HEK293T (cell line): ENCODE measurements at places on chromosomes 6 and 20.

DNA sequence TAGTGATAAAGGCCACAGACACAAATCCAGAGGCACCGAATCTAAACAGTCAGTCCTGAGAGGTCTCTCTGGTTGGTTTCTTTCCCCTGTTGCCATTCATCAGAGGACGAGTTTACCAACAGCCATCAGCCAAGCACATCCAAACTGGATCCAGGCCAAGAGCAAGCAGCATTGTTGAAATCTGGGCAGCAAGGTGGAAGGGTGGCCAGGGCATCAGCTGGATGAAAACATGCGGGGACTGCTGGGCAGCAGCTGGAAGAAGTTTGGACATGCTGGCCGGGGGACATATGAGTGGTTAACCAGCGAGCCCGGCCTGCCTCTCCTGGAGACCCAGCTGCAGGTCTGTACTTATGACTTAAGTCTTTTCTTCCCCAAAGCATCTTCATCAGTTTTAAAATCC is at the start of gene SMIM28:
Gene SMIM28, plus strand, starts transcription at position 62 of the 400 bp plus-strand sequence. Its CDS starts 168 bp downstream, at position 230.
- no peak for DNase-seq

DNA sequence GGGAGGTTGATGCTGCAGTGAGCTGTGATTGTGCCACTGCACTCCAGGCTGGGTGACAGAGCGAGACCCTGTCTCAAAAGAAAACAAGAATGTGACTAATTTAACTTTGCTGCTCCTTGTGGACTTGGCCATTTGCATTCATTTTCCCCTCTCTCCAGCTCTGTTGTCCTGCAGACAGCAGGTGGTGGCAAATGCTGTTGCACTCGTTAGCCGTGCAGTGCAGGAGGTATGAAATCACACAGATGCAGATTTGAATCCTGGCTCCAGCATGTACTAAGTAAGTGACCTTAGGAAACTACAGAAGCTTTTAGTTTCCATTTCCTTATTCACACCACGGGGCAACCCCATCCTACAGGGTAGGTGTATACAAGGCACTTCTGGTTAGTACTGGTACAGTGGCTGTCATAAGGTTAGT is 9.6 kb upstream of the BEND3 start:
- DNase-seq: no peak

DNA sequence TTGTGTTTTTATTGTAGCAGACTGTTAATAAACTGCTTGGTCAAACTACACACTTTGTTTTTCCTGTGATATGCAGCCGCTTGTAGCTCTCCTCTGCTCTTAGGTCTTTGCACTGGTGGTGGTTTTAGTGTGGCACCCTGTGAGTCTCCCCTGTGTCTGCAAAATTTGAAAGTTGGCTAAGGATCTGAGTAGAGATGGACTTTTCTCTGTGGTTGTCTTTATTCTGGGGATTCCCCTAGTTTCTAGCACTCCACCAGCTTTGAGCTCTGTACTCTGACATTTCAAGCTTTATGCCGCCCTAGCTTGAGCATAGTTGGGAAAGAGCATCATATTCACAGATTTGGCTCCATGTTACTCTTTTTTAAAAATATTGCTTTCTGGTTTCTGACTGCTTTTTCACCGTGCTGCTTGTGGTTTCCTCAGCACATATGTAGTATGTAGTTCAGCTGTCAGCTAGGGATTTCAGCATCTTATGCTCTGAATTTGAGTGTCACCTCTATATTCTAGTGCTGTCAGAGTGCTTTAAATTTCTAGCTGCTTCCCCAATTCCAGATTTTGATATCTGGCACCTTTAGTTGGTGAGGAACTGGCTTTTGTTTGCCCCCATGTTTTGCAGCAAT is 25.4 kb downstream of the CDYL start:
- no peak for DNase-seq

DNA sequence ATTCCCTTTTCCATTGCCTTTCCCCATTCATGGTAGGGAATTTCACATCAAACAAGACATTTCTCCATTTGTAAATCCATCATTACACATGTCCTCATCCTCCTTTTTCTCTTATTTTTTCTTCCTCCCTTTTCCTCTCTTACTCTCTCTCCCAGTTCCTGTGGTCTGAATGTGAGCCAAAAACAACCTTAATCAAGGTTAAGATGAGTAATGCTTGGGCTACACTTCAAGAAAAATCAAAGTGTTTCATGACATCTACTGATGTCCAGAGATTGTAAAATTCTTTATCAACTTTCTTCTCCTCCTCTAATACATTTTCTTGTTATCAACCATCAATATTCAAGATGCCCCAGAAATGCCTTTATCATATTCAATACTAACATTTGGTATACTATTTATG is 208.0 kb upstream of the PRND start:
- no peak for DNase-seq

DNA sequence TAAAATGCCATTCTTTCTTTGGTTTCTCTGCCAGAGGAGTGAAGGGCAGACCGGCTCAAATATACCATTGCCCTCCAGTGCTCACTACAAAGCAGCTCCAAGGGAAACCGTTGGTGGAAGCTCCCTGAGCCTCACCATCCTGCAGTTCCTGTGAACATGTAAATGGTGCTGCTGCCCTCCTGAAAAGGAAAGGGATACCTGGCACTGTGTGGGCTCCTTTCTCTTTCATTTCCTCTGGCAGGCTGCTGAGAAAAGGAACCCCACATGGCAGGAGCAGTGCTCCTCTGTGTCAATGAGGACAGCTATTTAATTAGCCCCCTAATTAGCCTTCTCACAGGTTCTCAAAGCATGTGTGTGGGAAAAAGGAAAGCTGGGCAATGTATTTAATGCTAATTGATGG is 142.5 kb downstream of the KLHL32 start:
- no peak for DNase-seq

- DNase-seq: no peak
These were observed 100.0 kb downstream of the ARMC2 start for GRCh38 chr6:108948181-108948661.

DNA sequence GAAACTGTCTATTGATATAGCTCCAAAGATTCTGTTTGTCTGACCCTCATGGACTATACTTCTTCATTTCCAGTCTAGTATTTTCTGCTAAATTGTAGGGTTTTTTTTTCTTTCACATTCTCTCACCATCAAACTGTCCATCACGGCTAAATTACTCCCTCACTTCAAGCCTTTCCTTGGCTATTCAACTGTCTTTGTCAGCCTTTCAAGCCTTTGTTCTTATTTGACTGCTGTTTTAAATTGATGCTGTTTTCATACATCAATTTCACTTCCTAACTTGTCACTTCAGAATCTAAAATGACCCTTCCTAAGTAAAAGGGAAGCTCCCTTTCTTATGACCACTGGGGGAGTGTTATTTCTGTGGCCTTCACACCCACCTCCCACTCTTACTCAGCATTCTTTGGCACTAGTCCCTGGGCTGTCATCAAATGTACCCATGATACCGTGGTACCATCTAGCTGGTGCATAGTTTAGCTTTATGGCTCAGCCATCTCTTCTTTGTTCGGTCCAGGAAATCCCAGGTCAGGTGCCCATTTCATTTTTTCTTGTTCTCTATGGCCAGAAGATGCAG is 8.6 kb downstream of the GJA1 start:
- DNase-seq: no peak

DNA sequence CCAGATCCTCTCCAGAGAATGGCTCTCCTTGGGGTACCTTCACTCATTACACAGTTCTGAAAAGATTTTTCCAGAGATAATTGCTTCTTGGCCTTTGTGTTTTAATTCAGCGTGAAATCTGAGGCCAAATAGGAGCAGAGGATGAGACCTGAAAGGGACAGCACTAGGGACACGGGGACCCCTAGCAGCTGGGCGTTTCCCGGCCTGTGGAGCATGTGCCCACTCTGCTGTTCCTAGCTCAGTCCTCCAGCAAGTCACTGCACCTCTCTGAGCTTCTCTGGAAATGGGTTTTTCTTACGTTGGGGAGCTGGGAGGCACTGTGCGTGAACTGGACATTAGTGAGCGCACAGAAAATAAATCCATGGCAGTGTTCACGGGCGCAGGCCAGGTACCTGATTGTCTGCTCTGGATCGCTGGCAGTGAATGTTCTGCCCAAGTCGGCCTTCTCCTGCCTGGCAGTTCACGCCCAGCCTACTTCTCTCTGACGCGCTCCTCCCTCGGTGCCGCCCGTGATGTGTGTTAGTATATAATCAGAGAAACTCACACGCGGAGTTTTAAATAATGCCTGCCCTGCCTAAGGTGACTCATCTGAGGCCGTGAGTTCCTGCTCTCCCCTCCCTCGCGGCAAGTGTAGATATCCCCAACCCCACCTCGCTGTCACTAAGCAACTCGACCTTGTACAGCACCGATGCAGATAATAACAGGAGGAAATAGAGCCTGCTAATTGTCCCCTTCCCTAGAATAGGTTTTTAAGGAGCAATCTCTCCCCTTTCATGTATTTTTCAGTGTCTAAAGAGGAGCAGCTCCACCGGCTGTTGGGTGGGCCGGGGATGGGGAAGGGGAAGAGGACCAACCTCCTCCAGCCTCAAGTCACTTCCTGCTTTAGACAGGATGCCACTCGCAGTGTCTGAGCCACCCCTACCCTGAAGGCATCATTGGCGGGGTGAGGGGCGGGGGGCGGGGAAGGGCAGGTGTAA is 2.7 kb upstream of the TUBB2A start:
- DNase-seq: no peak

DNA sequence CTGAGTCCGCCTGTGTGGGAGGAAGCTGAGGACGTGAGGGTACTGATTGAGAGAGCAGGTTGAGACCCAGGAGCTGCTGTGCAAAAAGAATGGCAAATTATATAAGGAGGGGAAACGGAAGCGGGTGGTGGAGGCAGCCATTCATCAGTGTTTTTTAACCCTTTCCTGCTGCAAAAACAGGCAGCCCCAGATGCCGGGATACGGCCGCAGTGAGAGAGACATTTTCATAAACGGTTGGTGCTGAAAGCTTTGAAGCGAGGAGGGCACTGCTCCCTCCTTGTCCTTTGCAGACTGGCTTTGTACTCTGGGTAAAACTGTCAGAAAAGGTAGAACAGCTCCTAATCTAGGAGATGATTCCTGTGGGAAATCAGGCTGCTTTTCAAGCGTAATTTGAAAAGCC is 56.4 kb downstream of the TTI1 start:
- DNase-seq: no peak

- DNase-seq: peak; percentile 14
These were observed 59.2 kb upstream of the CSE1L start for GRCh38 chr20:48986899-48987298.

GRCh38 chr20:54292185-54292584 is 84.3 kb downstream of the PFDN4 start:
- DNase-seq: no peak

- DNase-seq: no peak
These were observed 8.8 kb downstream of the PPIL1 start for GRCh38 chr6:36865835-36866234.

DNA sequence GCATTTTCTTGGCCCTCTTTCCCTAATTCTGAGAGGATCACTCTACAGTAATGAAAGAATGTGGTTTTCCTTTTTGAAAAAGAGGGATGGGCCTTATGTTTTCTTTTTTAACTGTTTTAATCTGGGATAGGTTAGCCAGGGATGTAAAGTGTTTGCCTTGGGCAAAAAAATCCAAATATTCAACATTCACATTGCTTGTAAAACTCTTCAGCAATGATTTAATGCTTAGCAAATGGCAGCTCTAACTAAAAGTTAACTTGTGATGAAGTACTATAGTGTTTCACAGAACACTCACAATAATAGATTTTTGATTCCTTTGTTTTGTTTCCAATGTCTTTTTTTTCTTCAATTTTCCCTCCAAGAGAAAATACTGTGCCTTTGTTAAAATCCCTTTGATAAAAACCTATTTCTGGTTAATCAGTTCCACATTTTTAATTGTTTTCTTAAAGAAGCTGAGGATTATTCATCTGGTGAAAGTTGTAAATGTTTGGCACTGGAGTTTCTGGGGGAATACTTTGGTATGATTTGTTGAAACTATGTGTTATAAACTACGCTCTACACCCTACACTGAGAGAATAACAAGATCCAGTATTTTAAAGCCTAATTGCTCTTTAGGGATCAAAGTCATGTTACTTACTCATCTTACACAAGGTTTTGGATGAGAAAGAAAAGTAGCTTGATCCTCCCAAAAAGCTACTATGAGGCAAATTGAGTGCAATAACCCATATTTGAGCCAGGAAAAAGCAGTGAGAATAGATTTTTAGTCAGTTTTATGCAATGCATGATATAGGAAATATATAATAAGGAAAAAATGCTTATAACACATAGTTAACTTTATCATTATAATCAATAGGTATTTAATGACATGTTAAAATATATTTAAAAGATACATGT is 335.8 kb downstream of the EPHA7 start:
- DNase-seq: no peak

DNA sequence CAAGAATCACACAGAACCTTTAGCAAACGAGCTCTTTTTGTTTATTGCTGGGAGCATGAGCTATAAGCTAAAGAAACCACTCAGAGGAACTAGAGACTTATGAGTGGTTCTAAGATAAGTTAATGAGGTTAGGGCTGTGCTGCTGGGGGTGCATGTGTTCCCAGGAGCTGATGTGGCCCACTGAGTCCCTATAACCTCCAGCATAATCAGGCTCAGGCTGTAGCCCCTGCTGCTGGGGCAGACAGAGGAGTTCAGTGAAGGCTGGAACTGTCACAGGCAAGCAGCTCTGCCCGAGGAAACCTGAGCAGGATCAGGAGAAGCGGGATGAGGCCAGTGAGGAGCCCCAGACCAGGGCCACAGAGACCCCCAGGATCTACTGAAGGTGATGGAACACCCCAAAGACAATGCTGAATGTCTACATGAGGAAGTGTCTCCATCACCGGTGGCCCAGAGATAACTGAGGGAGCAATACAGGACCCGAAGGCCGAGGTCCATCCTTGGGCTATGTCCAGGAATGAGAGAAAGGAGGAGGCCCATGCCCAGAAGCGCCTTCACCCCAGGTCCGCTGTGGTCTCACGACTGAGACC is 17.3 kb downstream of the TUBB2B start:
- DNase-seq: no peak

- no peak for DNase-seq
These were observed 453.8 kb upstream of the POU3F2 start for GRCh38 chr6:98380589-98380988.

DNA sequence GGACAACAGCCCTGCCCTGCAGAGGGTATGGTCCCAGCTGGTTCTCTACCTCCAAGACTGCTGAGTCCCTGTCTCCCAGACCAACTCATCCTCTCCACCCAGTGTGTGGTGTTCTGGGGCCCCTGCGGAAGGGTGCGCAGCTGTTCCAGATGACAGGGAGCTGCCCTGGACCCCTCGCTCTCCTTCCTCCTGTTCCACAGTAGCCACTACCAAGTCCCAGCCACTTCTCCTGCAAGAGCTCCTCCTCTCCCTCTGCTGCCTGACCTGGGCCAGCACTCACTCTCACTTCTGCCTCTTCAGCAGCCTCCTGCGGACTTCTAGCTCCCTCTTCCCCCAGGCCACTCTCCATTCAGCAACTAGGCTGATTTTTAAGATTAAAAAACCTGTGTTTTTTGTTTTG is 40.1 kb upstream of the TMEM181 start:
- DNase-seq: no peak
